Esophagus mucosa (tissue), 1 donor: ENCODE measurements at places on chromosomes 2 and 18. TPM values are rescaled to one million over a fixed set of nuclear protein-coding genes. Genes with fewer than 3 reads are reported as not detected.

The C2orf72 gene
- 0.08 TPM for total RNA-seq

The CNTNAP5 gene
- not detected for total RNA-seq

The SERPINB4 gene
- total RNA-seq, result 418 TPM

The ST8SIA5 gene
- total RNA-seq, result not detected

The TSGA10 gene
- 2.8 TPM for total RNA-seq

The DNAH6 gene
- 0.04 TPM for total RNA-seq

The RSAD2 gene
- 1.6 TPM for total RNA-seq

The ATIC gene
- 67.1 TPM for total RNA-seq

The LONRF2 gene
- 0.48 TPM for total RNA-seq

The CDH20 gene
- not detected for total RNA-seq

The GAL3ST2 gene
- total RNA-seq, result not detected

The SULT1C4 gene
- 0.32 TPM for total RNA-seq

The QPCT gene
- total RNA-seq, result 5.9 TPM

The RBKS gene
- total RNA-seq, result 4.5 TPM

The UGT1A8 gene
- 0.16 TPM for total RNA-seq
